Activated T-helper 1 cell treated with anti-CD3 and anti-CD28 coated beads, Interleukin-2, amount 50 U/mL, for 16 hours (primary cell): ENCODE measurements at places on chromosomes 2 and 18.

DNA sequence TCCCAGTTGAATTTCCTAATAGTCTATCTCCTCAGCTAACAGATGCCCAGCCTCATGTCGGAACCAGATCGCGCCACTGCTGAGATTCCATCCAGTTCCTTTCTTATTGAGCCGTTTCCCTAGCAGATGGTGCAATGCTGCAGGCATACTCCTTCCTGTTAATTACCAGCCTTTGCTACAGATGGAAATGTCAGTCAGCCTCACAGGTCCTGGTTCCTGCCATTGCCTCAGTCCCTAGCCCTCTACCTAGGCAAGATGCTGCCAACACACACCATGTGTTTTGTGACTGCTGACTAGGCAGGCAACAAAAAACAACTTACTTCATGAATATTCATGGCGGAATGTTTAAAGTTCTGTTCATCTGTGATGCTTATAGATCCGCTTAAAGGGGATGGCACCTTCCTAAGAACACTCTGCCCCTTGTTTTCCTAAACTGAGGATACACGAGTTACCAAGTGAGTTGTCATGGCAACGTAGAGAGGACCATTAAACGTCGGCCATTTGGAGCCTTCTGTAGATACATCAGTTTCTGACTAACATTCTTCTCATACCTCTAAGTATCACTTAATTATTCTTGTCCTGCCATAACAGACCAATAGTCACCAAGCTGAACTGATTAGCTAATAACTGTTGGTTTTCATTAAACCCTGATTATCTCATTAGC lies 749.5 kb downstream of the RNF144A start:
- no peak for DNase-seq

- DNase-seq, result no peak
These were observed 209.7 kb downstream of the WDPCP start for GRCh38 chr2:63378589-63378988.

DNA sequence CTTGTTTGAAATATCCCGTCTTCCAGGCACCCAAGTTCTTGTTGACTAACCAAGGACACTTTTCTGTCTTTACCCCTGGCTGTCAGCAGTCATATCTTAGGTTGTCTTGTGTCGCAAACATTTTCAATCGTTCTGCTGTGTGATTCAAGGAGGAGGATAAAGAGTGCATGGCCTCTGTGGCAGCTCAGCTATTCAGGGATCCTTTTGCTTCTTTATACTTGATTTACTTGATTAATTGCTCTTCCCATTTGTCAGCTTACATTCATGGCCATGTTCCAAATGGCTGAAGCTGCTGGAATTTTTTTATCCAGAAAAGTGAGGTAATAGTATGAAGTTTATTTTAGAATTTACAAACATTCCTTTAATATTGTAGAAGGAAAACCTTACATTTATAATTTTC lies 97.3 kb upstream of the FZD5 start:
- DNase-seq, result no peak

- DNase-seq, result no peak
These were observed 25.5 kb downstream of the TANC1 start for GRCh38 chr2:158993721-158994587.

DNA sequence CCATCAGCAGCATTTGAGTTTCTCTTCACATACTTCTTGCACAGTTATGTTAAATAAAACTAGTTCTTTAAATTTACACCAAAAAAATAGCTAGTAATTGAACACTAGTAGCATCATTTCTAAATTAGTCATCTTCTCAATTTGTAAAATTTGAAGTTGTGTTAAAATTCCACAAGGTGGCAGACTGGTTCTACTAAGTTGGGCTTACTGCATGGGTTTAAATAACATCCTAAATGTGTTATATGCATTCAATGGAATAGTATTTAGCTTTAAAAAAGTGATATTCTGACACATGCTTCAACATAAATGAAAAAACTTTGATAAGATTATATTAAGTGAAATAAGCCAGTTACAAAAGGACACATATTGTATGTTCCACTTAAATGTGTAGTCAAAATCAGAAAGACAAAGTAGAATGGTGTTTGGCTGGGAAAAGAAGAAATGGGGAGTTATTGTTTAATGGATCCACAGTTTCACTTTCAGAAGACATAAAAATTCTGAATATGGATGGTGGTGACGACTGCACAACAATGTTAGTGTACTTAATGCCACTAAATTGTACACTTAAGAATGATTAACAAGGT lies 28.7 kb upstream of the RPRD1A start:
- no peak for DNase-seq

DNA sequence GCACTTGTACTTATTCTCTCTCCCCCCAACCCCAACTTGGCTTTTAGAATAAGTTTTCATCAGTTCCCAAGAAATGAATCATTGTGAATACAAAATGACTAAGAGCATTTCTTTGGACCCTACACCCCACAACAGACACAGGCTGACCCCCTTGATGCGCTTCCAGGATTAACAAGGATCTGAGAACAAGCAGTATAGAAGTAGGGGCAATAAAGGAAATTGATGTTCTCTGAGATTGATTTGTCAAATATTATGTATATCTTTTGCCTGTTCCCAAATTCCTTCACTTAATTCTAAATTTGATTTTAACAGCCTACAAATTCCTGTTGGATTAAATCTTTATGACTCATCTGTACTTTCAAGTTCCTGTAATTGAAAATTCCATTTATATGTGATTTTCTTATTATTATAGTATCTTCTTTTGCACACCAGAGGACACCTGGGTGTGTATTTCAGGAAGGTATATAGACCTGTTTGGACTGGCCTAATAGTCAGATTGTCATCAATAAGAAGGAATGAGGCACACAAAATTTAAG lies 10.2 kb upstream of the PTPN4 start:
- no peak for DNase-seq
